ENCODE measurements at places on chromosomes 5 and 9. TPM values are rescaled to one million over a fixed set of nuclear protein-coding genes. Genes with fewer than 3 reads are reported as not detected.

The NMUR2 gene
- total RNA-seq: 0.22 TPM

GRCh38 chr9:133429641-133430161 lies 7.5 kb downstream of the ADAMTS13 start:
- peaks cover 38% of the 10 kb centered on the region for H3K27me3 ChIP-seq
- H3K4me1 ChIP-seq: no peaks in the 10 kb centered on the region
- H3K4me3 ChIP-seq: no peak overlapping the region
- no peaks in the 10 kb centered on the region for H3K36me3 ChIP-seq
- H3K27ac ChIP-seq: no peak overlapping the region

DNA sequence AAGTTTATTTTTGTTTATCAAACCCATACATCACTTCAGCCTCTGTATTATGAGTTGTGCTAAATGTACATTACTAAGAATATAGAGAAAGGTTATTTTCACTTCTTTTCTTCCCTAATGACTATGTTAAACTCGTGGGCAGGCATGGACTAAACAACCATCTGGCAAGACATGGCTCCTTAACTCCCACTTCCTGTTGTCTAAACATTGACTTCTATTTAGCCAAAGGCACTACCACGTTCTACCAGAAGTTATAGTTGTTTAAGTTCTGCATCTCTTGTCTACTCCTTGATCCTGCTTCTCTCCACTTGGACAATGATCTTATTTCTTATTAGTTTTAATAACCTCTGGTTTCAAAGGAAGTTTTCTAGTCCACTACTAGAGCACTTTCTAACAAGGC lies 136.1 kb downstream of the MACIR start:
- H3K4me1 ChIP-seq: peaks cover 9% of the 10 kb centered on the region
- no peak overlapping the region for H3K4me3 ChIP-seq
- no peaks in the 10 kb centered on the region for H3K36me3 ChIP-seq
- no peak for DNase-seq

DNA sequence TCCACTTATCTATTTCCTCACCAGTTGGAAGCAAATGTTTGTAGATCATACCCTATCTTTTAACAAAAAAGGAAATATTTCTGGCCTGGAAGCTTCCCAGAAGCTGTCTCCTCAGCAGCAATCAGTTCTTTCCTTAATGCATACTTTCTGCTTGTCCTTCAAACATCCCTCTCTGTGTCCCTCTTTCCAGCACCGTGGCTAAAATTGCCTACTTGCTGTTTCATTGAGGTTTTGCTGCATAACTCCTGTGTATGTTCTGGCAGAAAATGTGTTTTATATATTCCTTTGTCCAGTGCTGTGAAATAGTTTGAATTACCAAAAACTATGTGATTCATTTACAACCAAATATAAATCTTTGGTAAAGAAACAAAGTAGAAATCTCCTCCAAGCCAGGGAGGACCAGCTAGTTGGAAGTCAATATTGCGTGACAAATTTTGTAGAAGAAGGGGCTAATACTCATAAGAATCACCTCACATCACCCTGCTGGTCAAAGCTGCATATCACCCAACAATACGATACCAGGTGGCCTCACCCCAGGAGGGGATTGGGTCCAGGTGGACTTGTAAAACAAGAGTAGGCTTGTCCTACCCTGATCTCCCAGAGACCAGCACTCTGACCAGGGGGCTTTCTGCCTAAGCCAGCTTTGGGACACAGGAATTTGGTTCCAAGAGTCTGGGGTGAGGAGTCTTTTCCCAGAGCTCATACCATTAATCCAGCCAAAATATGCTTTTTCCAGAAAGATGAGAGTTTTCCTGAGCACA lies 198.4 kb upstream of the SNX2 start:
- no peak overlapping the region for H3K4me3 ChIP-seq
- no peak overlapping the region for H3K27ac ChIP-seq
- no peaks in the 10 kb centered on the region for H3K36me3 ChIP-seq
- H3K27me3 ChIP-seq: no peaks in the 10 kb centered on the region
- no peaks in the 10 kb centered on the region for H3K4me1 ChIP-seq
- no peak for DNase-seq

GRCh38 chr5:58548068-58548467 lies 34.8 kb upstream of the RAB3C start:
- no peak overlapping the region for H3K27ac ChIP-seq
- H3K27me3 ChIP-seq: no peaks in the 10 kb centered on the region
- no peak overlapping the region for H3K4me3 ChIP-seq
- DNase-seq: no peak

- no peak overlapping the region for H3K4me3 ChIP-seq
- DNase-seq: no peak
- H3K36me3 ChIP-seq: no peaks in the 10 kb centered on the region
- H3K27me3 ChIP-seq: no peaks in the 10 kb centered on the region
- no peaks in the 10 kb centered on the region for H3K4me1 ChIP-seq
Measured at GRCh38 chr9:74681906-74682305, 184.8 kb downstream of the RORB start.

The SOX30 gene
- total RNA-seq: not detected

The CAPSL gene
- not detected for total RNA-seq

The CDC25C gene
- total RNA-seq: 0.35 TPM
